ENCODE measurements at places on chromosomes 11 and 22.

GRCh38 chr22:33443683-33444082, 385.5 kb upstream of the SYN3 start:
- DNase-seq = no peak

DNA sequence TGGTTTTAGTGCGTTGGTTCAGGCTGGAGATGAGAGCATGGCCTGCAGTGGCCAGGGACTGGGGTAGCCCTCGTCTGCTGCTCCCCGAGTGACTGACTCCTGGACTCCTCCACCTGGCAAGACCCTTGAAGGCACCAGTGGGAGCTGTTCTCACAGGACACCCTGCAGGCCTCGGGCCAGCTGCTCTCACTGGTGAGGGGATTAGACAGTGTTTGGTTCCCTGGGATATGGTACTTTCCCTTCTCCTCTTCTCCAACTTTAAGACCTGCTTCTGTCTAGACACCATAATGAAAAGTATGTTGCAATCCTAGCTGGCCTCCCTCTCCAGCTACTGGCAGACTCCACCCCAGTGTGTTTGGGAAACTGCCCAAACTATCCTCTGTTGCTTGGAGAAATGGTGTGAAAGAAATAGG, 168.8 kb upstream of the CADM1 start:
- DNase-seq = no peak

DNA sequence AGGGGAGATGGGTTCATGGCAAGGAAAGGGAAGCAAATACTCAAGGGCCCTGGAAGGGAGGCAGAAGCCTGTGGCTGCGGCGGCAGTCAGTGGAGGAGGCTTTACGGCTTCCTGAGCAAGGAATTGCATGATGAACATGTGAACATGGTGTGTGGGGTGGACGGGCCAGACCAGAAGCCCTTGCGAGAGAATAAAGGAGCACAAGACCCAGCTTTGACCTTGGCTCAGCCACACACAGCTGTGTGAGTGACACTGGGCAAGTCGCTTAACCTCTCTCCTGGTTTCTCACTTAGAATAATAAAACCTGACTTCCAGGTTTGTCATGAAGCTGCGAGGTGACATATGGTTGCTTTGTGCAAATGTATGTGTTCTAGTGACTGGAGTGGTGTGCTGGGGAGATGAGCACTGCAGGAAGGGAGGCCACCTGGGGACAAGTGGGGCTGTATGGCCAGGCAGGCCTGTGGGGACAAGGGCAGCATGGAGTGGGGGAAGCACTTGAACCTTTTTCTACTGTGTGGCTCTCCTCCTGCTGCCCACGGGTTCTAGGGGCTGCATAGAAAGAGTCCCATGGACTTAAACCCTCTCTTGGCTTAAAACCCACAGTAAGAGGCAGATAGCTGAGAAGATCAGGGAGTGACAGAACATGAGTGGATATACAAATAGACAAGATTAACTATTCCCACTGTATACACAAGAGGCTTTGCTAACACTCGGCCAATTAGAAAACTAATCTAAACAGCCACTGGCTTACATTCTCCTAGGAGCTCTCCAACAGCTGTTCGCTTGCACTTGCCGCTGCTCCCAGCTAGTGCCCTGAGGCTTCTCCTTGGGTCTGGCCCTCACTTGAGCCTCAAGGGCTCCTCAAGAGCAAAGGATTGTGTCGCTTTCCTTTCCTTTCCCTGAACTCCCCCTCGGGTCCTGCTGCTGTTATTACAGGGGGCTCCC, 67.3 kb upstream of the CDON start:
- DNase-seq = no peak

GRCh38 chr22:32558681-32559355, 84.2 kb downstream of the FBXO7 start:
- peak; percentile 92 for DNase-seq

- no peak for DNase-seq
These were observed 68.5 kb downstream of the GAB2 start for GRCh38 chr11:78349114-78349513.

- DNase-seq = no peak
These were observed 111.5 kb upstream of the CSNK2A3 start for GRCh38 chr11:11464555-11464954.

- no peak for DNase-seq
These were observed 1.9 kb upstream of the MPZL2 start for GRCh38 chr11:118265954-118266353.

DNA sequence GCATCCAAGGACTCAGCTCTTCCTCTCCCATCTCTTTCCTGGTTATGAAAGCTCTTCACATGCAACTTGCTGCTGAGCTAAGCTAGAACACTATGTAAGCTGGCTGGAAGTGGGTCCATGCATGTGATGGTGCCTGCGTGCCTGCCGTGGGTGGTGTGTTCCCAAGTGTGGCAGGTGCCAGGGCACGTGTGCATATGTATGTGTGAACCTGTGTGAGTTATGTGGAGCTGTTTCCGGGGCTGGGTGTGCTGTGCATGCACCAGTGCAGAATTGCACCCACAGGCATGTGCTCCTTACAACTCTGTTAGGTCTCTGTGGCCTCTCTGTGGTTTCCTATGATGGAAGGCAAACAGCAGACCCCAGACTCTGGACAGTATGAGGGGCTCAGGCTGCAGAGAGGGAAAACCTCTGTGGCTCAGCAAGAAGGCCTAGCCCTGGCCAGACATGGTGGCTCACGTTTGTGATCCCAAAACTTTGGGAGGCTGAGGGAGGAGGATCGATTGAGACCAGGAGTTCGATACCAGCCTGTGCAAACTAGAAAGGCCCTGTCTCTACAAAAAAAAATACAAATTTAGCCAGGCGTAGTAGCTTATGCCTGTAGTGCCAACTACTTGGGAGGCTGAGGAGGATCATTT, 4.1 kb upstream of the P2RY6 start:
- no peak for DNase-seq

DNA sequence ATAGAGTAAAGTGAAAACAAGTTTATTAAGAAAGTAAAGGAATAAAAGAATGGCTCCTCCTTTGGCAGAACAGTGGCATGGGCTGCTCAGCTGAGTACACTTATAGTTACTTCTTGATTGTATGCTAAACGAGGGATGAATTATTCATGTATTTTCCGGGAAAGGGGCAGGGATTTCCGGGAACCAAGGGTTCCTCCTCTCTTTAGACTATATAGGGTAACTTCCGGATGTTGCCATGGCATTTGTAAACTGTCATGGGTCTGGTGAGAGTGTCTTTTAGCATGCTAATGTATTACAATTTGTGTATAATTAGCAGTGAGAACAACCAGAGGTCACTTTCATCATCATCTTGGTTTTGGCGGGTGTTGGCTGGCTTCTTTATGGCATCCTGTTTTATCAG, 23.5 kb upstream of the SPTY2D1 start:
- DNase-seq = no peak

- no peak for DNase-seq
These were observed 10.4 kb downstream of the TMPRSS6 start for GRCh38 chr22:37098976-37099591.

GRCh38 chr11:65429068-65429681, 6.6 kb downstream of the NEAT1 start:
- DNase-seq = peak; percentile 71

DNA sequence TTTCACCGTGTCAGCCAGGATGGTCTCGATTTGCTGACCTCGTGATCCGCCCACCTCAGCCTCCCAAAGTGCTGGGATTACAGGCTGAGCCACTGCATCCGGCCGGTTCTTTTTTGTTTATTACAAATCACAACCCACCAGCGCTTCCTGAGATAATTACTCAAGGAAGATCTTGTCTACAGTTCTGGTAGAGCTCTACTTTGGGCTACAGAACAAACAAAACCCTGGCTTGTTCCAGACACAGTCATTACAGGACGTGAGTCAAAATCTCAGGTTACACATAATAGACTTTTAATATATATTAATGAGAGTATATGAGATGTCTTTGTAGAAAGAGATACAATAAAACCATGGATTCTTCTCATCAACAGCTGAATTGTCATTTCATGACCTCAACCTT, 42.8 kb upstream of the NUP50 start:
- no peak for DNase-seq

DNA sequence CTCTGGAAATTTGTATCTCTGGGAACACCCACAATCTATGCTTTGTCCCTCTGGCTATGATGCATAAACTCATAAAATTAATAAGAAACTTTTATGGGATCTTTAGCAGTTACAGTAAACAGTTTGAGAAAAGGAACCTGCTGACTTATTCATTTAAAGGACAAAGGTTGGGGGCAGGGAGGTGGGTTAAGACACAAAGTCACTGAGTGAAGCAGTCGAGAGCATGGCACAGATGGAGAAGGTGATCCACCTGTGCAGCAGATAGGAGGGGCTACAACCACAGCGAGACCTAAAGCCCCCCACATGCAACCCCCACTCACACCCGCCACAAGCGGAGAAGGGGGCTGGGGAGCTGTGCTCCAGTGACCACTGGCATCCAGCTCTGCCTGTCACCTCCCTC, 45.0 kb downstream of the SMCO4 start:
- DNase-seq = no peak

GRCh38 chr11:77851503-77851902, 30.6 kb downstream of the AAMDC start:
- DNase-seq = peak; percentile 71

DNA sequence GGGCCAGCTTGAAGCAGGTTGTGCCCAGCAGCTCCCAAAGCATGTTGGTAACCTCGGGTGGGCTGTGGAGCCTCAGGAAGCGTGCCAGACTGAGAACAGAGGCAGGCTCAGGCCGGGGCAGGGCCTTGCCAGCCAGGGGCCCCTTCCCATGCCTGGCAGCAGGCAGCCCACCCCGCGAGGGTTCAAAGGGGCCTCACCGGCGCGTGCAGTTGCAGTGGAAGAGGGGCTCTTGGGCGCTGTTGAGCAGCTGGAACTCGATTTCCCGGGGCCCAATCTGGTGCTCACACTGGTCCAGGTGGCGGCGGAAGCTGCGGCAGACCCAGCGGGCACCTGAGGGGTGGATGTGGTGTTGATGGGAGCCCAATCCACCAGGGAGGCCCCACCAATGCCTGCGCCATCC, 3.6 kb downstream of the PLA2G3 start:
- no peak for DNase-seq

DNA sequence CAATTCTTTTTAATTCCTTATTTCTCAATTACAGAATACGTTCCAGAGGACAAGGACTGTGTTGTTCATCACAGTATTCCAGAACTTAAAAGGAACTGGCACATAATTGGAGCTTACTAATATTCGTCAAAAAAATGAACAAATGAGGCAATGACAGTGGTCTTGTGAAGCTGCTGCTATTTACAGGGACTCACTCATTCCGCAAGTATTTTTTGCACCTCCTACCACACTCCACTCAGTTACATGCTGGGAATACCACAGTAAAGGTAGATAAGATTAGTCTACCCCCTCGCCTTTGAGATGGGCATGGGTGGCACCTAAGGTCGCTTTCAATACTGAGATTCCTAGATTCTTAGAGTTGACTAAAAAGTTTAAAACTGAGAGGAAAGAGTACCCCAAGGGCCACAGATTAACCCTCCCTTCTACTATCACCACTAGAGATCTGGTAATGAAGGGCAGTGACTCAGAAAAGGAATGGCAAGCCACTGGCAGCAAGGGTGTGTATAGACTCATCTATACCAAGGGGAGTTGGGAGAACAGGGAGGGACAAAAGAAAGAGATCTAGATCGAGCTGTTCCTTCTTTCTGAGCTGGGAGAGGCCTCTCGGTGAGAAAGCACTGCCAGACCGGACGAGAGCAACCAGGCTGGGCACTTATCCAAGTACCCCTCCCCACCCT, 85.0 kb downstream of the RPL27A start:
- peak; percentile 33 for DNase-seq

DNA sequence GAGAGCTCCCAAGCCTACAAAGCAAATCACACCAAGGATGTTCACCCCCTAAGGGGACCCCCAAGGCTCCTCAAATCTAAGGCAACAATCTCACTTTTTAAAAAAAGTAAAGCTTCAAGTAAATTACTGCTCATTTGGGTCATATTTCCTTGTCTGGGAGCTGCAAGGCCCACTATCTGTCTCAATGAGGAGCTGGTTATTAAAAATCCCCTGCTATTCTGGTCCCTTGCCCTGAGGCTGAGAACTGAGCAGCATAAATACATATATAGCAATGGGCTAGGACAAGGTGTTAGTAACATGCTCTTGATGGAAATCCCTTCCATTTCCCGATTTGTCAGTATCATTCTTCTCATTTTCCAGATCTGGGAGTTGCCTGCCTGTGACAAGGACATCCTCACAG, 119.2 kb downstream of the ETS1 start:
- DNase-seq = no peak

DNA sequence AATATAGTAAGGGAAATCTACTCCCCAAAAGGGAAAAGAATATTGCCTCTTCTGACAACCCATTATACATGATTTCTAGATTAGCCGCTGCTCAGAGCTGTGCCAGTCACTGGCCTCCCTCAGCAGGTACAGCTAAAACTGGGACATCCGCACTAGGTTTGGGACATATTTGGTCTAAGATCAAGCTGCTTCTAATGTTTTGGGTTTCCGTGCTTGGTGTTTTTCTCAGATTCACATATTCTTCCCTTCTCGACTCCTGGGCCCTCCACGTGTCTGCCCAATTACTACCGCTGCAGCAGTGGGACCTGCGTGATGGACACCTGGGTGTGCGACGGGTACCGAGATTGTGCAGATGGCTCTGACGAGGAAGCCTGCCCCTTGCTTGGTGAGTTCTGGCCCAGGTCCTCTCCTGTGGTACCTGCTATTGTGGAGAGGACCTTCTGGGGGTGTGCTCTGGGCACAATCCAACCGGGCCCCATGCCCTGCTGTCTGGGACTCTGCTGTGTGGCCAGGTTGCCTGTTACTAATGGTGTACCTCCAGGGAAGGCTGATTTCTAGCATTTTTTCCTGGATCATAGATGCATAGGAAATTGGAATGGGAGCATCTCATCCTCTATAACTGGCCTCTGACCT, 138.1 kb upstream of the SORL1-AS1 start:
- DNase-seq = no peak

DNA sequence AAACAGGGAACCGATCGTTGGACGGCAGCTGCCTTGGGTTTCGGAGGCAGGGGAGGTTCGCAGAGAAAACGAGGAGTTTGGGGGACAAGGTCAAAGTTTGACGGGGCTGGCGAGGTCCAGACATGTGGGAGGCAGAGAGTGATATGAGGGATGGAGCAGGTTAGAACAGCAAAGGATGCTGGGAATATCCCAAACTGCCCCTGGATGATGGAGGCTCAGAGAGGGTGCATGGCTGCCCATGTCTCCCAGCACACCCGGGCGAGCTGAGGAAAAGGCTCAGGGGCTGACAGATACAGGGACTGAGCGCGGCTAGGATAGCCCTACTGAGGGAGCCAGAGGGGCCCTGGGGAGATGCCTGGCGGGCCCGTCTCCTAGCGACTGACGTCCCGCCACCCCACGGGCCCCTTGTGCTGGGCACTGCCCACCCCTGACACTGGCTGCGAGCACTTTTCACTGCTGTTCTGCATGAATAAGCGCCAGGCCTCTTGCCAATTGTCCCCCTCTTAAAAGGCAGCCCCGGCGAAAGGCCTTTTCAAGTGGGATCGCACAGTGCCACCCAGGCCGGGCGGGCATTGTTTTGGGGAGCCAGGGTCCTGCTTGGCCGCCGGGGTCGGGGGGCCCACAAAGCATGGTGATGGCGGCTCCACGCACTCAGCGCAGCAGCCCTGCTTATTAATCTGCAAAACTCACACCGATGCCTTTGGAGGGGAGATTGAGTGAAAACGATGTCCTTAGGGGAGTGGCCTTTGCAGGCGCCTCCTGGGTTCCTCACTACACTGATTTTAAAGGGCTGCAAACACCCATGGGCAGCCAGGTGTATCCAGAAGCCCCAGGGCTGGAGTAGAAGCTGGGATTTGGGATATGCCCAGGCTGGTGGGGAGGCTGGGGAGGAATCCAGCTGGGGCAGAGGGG, 90.0 kb upstream of the LINC01488 start:
- no peak for DNase-seq
